ENCODE measurements at places on chromosomes 3 and 15. TPM values are rescaled to one million over a fixed set of nuclear protein-coding genes. Genes with fewer than 3 reads are reported as not detected.
A peak's percentile ranks its signal among the peaks of the same experiment; 100 is the strongest.

- no peak for DNase-seq
Measured at GRCh38 chr3:65432388-65433003, 606.2 kb downstream of the MAGI1 start.

GRCh38 chr3:43093006-43093405, 12.9 kb downstream of the POMGNT2 start:
- no peak for DNase-seq

DNA sequence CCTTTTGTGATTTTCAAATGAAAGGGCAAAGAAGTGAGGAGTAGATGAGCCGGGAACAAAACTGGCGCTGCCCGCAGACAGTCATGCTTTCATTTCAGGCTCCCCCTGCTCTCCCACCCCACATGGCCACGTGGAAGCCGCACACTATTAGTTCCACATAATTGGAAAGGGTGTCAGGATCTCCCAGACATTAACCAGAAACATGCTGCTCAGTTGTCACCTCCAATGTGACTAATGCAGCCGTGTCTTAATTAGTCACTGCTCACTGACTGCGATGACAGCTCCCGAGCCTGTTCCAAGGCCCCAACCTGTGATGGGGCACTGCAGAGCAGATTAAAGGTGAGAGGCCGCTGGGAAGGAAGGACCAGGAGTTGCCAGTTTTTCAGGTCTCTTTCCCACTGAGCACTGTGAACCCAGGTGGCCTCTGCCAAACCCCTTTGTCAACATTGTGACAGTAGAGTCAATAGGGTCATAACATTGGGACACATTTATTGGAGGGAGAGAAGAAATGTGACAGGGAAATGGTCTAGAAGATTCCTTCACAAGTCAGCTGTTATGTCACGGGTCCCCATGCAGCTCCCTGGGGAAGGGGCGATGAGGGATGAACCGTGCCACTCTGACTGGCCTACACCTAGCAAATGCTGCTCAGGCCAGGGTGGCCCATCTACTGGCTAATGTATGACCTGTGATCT, 38.6 kb upstream of the SFMBT1 start:
- DNase-seq = no peak

DNA sequence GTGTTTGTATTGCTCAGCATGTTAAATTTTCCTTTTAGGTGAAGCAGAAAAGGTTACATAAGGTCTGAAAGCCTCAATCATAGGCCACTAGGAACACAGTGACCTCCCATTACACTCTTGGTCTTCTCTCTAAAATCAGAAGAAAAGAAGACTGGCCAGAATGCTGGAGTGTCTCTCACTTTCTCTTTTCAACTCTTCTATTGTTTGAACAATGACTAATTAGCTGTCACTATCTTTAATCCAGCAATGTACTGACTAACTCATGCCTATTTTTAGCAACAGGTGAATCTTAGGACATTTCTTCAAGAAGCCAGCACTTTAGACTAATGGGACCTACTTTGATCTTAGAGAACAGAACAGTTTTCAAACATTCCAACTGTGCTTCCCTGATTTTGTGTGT, 142.8 kb downstream of the TGFBR2 start:
- no peak for DNase-seq

DNA sequence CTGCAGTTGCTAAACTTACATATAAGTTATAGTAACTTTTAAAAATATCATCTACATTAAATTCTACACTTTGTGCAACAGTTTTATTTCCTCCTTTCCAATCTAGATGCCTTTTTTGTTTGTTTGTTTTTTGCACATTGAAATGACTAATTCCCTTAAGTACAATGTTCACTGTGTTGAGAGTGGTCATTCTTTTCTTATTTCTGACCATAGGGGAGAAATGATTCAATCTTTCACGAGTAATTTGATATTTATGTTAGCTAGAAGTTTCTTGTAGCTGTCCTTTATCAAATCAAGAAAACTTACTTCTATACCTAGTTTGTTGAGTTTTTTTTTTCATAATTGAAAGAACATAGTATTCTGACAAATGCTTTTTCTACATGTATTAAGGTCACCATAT, 85.0 kb upstream of the CBLB start:
- no peak for DNase-seq

- no peak for DNase-seq
Measured at GRCh38 chr15:40198355-40199085, 37.7 kb downstream of the BUB1B start.

DNA sequence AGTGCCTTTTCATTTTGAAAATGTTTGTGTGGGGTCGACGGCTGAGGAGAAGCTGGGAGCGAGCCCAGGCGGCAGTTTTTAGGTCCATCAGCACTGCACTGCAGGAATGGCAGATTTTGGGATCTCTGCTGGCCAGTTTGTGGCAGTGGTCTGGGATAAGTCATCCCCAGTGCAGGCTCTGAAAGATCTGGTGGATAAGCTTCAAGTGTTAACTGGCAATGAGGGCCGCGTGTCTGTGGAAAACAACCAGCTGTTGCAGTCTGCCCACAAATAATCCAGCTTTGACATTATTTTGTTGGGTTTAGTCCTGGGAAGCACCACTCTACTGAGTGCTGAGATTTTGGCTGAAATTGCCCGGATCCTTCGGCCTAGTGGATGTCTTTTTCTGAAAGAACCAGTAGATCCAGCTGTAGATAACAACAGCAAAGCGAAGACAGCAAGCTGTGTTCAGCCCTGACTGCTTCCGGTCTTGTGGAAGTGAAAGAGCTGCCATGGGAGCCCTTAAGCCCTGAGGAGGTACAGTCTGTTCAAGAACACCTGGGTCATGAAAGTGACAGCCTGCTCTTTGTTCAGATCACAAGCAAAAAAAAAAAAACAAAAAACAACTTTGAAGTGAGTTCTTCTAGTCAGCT, 13.1 kb upstream of the ANP32A start:
- peak; percentile 15 for DNase-seq

The THAP10 gene
- total RNA-seq = 0.51 TPM

GRCh38 chr3:27578032-27578431, 93.8 kb upstream of the SLC4A7 start:
- no peak for DNase-seq

GRCh38 chr15:98547275-98547674, 101.1 kb upstream of the IGF1R start:
- DNase-seq = no peak

GRCh38 chr3:71586810-71587242, 3.3 kb upstream of the FOXP1 start:
- no peak for DNase-seq

GRCh38 chr3:186254676-186255650, 107.1 kb downstream of the DGKG start:
- peak; percentile 77 for DNase-seq

The HCN4 gene
- not detected for total RNA-seq

- peak; percentile 31 for DNase-seq
Measured at GRCh38 chr15:60740787-60741354, 261.9 kb upstream of the ICE2 start.

The LINS1 gene
- total RNA-seq = 37.0 TPM

The SLC2A2 gene
- total RNA-seq = not detected

The KLHL40 gene
- total RNA-seq = not detected

DNA sequence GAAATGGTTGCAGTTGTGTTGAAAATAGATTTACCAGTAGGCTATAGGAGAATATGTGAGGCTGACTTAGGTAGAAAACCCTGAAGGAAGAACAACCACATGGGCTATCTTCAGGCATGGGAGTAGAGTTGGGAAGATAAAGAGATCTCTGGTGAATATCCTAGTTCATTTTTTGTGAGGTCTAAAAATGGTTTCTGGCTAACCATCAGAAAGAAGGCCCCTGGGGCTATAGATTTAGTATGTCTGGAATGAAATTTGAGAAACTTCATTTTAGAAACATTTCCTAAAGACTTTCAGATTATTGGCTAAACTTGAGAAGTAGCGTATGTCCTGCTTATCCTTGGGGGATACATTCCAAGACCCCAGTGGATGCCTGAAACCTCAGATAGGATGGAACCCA, 148.2 kb downstream of the NAALADL2 start:
- DNase-seq = no peak

DNA sequence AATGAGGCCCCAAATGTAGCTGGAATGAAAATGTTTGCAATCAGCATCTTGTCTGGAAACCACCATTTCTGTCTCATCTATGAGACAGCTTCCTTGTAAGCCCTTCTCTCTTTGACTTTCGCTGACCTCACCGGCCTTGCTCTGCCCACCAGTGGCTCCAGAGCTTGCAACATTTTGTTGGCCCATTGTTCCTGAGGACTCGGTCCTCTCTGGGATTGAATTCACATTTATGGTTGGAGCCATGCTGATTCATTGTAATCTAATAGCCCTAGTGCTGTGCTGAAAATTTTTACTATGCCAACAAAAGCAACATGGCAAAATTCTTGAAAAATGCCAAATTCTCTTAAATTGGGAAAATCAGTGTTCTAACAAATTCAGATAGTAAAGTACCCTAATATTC, 37.2 kb downstream of the ABHD5 start:
- DNase-seq = no peak

DNA sequence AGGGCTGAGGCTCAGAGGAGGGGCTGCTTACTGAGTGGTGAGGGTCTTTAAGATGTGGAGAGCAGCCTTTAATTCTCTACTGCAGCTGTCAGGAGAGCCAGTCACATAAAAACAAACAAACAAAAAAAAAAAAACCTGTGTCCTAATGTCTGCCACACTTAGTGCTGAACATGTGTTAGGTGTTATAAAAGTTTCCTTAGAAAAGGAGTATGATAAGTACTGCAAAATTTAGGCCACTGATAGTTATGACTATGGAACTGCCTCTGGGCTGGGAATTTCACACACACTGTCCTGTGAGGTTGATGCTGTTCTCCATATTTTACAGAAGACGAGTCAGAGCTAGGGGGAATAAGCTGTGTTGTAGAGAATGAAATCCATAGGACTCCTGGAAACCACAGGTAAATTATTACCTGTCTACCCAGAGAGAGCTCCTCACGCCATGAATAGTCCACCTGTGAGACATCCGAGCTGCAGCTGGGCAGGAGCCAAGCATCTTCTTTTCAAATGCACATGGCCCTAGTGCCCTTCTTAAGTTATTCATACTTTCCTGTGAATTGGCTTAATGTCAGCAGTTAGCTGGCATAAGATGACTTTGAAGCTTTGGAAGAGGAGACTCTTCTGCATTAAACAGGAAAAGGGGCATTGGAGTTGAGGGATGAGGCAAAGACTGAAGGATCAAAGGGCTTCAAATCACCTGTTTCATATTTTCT, 34.5 kb upstream of the SKOR1 start:
- DNase-seq = no peak

DNA sequence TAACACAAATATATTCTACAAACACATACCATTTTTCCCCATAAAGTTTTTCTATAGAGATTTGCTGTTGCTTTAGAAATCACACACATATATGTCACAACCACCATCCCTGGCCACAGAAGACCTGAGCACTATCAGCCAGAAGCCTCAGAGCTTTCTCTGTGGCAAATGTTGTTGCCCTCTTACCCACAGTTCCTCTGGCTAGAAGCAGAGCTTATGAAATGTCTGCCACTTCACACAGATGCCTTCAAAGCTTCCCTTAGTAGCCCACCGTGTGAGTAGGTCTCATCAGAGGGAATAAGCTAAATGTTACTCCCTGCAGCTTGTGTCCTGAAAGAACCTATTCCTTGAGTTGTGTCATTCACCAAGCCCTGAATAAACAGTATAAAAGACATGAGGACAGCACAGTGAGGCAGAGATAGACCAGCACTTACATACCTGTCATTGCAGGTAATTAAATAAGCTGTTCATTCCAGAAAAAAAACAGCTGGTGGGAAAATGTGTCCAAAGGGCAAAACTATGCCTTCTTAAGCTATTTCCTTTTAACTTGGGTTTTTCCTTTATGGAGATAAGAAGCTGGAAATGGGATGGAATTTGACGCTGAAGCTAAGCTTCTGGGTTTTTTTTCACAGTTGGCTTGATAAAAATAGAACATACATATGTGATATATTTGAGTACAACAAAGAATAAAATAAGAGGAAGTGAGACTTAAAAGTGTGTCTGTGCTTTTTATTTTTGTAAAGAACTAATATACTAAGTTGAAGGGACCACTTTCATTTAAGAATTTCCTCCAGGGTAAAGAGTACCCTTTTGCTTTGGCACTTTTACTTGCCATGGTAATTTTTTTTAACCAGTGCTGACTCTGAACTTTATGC, 391.4 kb downstream of the KCNH8 start:
- no peak for DNase-seq

DNA sequence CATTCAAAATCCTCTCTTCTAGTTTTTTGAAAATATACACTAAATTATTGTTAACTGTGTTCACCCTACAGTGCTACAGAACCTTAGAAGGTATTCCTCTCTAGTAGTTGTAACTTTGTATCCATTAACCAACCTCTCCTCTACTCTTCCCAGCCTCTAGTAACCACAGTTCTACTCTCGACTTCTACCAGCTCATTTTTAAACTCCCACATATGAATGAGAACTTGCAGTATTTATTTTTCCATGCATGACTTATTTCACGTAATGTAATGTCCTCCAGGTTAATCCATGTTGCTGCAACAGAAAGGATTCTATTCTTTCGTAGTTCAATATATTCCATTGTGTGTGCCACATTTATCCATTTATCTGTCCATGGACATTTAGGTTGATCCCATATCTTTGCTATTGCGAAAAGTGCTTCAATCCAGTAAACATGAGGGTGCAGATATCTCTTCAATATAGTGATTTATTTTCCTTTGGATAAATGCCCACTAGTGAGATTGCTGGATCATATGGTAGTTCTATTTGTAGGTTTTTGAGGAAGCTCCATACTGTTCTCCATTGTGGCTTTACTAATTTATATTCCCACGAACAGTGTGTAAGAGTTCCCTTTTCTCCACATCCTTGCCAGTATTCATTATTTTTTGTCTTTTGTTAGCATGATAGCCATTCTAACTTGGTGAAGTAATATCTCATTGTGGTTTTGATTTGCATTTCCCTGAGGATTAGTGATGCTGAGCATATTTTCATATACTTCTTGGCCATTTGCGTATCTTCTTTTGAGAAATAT, 113.7 kb upstream of the SMAD3 start:
- DNase-seq = no peak

- no peak for DNase-seq
Measured at GRCh38 chr3:187504435-187504834, 136.2 kb downstream of the RTP4 start.

- DNase-seq = no peak
Measured at GRCh38 chr3:140342668-140343067, 335.2 kb upstream of the TRIM42 start.

- no peak for DNase-seq
Measured at GRCh38 chr3:170485696-170486095, 67.0 kb downstream of the CLDN11 start.

DNA sequence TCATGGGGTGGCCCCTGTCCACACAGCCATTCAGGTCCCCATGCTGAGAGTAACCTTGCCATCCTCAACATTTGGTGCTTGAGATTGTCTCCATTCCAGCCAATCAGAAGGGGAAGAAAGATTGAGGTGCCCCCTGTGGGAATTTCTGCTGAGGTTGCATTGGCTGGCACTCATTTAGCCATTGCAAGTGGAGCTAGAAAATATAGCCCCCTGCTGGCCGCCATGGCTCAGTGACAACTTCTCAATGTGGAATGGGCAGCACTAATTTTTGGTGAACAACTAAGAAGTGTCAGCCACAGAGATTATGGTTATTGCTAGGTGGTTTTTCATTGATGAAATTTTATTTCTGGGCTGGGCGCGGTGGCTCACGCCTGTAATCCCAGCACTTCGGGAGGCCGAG, 22.0 kb downstream of the COL6A6 start:
- DNase-seq = peak; percentile 47

Data from activated CD4-positive, alpha-beta memory T cell treated with anti-CD3 and anti-CD28 coated beads for 36 hours (primary cell).